ENCODE measurements at places on chromosomes 5 and 9.

DNA sequence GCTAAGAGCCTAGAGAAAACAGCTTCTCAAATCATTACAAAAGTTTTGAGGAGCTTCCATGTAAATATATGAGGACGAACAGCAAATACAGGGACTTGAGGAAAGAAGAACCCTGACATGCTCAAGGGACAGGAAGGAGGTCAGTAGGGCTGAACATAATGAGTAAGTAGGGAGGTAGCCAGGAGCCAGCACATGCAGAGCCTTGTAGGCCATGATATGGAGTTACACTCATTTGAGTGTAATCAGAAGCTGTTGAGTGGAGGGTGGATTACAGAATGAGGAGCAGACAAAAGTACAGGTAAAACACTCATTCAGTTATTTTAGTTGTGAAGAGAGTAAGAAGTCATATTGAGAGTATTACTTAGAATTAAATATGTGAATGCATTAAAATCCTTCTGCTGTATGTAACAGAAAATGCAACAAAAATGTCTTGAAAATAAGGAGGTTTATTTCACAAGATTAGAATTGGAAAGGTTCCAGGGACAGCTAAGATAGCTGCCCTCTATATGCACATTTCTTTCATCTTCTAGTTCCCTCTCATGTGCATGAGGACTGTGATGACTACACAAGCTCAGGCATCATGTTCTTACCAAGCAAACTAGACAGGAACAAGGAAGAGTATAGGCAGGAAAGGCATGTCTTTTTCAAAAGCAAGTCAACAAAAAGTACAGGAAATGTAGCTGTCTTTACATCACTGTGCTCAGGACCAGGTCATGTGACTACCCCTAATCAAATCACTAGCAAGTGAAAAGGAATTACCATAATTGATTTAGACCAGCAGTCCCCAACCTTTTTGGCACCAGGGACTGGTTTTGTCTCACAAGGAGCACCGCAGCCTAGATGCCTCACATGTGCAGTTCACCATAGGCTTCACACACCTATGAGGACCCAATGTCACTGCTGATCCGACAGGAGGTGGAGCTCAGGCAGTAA is 87.2 kb downstream of the TMEM232 start:
- no peak for DNase-seq

DNA sequence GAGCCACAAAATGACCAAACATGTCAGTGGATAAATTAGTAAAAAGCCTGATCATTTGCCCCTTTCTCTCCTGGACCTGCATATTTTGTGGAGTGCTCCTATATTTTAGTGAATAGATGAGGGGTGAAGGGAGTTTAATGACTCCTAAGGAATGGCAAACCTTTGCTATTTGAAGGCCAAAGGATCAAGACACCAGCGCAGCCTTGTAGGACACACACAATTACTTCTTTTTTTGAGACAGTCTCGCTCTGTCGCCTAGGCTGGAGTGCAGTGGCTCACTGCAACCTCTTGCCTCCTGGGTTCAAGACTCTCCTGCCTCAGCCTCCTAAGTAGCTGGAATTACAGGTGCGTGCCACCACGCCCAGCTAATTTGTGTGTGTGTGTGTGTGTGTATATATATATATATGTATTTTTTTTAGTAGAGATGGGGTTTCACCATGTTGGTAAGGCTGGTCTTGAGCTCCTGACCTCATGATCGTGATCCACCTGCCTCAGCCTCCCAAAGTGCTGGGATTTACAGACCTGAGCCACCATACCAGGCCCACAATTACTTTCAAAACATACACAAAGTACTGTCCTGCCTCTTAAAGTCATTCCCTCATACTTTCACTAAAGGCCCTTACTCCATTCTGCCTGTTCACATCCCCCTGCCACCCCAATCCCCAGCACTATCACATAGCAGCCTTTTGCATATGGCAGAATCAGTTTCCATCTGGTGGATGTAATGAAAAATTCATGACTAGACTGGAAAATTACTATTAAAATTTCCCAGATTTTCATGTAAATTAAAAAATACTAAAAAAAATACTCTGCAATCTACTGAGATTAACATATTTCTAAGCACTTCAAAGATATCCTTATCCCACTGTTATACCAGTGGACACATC is 60.4 kb downstream of the CSNK1A1 start:
- no peak for DNase-seq

DNA sequence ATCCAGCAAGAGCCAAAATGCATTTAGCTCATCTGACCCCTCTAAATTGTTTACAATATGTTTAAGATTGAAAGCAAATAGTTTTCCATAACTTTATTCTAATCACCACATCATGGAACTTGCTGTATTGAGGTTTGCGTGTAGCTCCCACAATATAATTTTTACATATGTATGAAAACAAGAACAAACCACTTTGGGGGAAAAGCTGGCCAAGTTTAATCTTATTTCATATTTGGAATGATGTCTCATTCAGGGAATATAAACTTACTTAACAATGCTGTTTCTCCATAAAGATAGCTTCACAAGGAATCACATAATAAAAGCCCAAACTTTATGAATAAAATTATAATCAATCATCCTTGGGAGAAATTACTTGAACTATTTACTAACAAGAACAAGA is 194.6 kb upstream of the PCSK5 start:
- no peak for DNase-seq

- DNase-seq = no peak
Observed at GRCh38 chr5:9924614-9925013, 294.5 kb upstream of the TAS2R1 start.

DNA sequence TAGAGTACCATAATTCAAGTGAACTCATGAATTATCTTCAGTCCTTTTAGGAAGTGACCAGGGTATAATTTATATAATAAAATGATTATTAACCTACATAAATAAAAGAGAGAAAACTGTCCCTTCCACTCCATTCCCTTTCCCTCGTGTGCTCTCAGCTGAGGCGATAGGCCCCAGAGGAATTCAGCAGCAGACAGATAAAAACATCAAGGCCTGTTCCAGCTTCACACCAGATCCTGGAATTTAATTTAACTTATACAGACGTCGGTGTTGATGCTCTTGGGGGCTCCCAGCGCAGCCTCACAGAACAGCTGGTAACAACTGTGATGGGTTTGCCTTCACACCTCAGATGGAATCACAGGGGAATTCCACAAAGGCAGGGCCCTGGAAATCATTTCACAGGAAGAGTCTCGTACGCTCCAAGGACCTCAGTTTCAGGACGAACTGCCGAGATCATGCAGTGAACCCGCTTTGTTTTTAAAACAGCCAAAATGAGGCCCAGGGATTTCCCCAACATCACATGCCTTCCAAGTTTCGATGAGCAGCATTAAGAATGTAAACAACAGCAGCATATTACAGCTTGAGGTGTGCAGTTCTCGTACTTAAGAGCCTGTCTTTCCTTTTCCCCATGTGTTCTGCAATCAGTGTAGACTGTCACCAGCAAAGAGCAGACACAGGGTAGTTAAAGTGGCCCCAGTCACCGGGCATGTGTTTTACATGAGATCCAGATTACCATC is 73.6 kb upstream of the ALDH1B1 start:
- no peak for DNase-seq

DNA sequence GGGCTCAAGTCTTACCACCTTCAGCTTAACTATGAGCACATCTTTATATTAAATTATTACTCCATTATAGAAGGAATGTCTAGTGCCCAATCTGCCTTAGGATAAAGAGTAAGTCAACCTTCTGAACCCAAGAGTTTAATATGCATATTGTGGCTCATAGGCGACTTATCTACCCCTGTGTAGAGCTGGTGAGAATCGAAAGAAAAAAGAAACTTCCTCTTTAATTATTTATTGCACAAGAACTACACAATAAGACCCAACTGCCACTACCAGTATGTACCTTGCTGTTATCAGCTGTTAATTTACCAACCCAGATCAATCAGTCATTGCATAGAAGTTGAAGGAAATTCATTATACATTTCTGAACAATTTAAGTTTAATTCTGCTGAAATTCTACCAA is 329.1 kb upstream of the SLC24A2 start:
- DNase-seq = no peak

GRCh38 chr9:117678871-117679270 is 25.3 kb upstream of the TLR4 start:
- DNase-seq = no peak

- DNase-seq = no peak
Observed at GRCh38 chr9:120970244-120970643, 43.6 kb upstream of the TRAF1 start.

DNA sequence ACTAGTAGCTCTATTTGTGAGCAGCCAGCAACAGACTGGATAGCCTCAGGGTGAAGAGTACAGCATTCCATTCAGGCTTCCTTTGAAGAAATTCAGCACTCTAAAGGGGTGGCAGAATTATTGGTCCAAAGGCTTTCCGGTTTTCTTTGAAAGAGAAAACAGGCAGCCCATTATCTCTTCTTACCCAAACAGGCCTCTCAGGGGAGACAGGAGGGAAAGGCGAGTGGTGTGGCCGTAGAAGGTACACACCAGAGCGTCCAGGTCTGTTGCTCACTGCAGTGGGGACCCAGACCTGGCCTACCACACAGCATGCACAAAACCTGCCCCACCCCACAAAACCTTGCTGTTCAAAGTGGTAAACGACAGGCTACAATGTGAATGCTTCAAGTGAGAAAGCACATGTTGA is 83.3 kb downstream of the ZNF608 start:
- no peak for DNase-seq

DNA sequence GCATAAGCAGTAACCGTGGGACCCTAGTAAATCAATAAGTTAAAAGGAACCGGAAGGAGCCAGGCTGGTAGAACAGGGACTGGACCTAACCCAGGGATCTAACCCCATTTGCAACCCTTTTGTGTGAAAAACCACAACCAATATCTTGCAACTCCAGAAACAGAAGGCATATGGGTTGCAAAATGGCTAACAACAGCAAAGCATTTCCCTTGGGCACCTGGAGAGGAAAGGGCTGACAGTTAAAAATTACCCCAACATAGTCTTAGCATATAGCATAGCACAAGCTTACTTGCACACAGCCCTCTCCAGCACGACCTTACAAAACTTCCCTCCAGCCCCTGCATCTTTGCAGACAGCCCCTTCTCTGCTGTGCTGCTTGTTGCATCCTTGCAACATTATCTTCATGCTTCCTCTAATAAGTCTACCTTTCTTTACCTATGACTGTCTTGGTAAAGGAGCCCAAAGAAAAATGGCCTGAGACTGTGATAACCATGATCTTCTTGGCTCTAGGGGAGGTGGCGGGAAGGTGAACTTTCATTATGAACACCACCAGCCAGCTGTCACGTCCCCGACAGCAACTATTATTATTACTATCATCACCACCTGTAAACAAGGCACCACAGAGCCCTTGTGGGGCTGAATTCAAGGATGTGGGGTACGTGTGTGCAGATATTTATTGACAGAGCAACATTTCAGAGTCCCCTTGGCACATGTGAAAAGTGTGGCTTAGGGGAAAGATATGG is 49.8 kb downstream of the PRRC1 start:
- no peak for DNase-seq

DNA sequence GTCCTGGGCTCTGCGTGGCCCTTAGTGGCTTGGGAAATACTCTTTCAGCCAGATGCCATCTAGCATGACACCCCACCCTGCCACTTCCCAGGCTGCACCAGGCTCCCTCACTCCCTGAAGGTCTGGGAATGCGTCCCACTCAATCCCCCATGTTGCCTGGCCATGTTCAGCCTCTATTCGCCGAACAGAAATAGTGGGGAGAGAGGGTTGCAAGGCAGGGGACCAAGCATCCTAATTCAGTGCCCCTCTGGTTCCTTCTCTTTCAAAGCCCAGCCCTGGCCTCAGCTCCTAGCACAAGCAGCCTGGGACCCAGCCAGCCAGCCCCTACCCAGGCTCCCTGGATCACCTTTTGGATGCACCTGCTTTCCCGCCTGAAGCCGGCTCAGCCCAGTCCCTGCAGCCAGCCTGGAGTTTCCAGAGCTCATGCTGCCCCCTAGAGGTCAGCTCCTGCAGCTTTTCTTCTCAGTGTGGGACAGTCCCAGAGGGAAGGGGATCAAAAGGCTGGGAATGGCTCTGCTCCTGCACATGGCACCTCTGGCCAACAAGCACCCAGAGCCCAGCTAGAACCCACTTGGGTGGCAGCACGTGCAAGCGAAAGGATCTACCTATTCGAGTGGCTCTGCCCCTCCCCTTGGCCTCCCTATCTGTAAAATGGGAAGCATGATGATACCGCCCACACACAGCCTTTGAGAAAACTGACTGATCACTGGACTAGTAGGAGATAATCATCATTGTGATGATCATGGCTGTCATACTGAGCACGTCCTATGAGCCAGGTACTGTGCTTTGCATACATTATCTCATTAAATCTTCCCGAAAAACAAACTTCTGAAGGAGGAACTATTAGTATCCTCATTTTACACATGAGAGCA is 48.7 kb upstream of the C5orf58 start:
- no peak for DNase-seq

DNA sequence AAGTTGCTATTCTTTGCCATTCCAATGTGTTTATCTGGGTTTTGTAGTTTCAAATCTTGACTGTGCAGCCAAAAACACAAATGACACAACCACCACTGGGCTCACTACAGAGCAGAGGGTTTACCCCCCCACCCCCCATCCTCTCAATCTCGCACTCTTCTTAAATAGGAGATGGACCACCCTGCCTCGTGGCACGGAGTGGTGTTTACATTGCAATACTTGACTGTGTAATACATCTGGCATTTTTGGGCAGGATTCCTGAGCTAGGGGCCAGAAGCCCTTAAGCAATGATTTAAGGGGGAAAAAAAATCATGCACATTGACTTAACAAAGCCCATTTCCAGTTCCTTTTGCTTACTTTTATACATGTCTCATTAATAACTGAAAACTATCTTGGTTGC is 19.0 kb downstream of the PTCH1 start:
- no peak for DNase-seq

- no peak for DNase-seq
Observed at GRCh38 chr5:50727149-50727496, 60.7 kb downstream of the PARP8 start.

- DNase-seq = no peak
Observed at GRCh38 chr5:102324714-102325113, 28.6 kb upstream of the SLCO4C1 start.

DNA sequence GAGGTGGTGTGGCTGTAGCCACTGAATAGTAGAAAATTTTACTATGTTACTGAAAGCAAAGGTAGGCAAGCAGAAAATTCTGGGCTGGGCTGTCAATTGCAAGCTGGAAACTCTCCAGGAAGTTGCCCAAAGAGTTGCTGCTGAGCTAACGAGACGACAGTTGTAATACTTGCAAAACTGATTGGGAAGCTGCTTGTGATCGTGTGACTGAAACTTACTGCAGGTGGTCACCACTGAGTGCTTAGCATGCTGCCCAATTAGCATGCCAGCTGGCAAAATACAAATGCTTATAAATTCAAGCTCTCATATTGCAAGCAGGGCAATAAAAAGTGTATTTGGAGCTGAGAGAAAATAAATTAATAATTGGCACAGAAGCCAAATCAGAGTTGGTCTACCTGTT is 758.5 kb upstream of the EDIL3 start:
- no peak for DNase-seq

DNA sequence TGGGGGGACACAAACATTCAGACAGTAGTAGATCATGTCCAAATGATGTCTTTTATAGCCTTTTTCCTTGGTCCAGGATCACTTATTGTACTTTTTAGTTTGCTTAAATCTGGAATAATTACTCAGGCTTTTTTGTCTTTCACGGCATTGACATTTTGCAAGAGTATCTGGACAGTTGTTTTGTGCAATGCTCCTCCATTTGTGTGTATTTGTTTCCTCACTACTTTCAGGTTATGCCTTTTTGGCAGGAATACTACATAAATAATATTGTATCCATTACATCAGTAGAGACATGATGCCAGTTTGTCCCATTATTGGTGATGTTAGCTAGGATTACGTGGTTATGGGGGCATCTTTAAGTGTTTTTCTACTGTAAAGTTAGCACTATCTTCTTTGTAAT is 238.3 kb downstream of the MAN2A1 start:
- DNase-seq = no peak

- no peak for DNase-seq
Observed at GRCh38 chr9:100739208-100739607, 161.3 kb downstream of the CAVIN4 start.

All from stimulated activated CD8-positive, alpha-beta memory T cell treated with anti-CD3 and anti-CD28 coated beads, Interleukin-4, amount 100 ng/mL, for 1 hour (primary cell).